ENCODE measurements at places on chromosomes 6 and 20.

GRCh38 chr20:62980970-62981369 is 25.8 kb downstream of the BHLHE23 start:
- DNase-seq = no peak

- DNase-seq = no peak
Measured at GRCh38 chr6:90893400-90893799, 306.5 kb upstream of the MAP3K7 start.

- peak; percentile 43 for DNase-seq
Measured at GRCh38 chr6:129748212-129748900, 38.4 kb upstream of the ARHGAP18 start.

DNA sequence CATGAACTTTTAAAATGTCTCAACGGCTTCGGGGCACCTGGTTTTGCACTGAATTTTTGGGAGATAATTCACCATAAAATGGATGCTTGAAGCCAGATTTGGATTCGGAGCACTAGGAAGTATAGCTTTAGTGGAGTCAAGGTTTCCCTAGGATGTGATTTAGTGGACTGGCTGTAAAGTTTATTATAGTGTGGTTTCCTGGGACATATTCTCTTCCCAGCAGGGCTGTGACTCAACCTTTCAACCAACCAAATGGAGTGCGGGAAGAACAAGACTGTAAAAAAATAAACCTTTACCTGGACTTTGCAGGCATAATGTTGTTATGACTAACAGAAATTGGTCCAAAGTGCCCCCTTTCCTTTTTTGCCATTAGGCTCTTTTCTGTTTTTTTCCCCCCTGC is 327.4 kb upstream of the MAN1A1 start:
- DNase-seq = no peak

DNA sequence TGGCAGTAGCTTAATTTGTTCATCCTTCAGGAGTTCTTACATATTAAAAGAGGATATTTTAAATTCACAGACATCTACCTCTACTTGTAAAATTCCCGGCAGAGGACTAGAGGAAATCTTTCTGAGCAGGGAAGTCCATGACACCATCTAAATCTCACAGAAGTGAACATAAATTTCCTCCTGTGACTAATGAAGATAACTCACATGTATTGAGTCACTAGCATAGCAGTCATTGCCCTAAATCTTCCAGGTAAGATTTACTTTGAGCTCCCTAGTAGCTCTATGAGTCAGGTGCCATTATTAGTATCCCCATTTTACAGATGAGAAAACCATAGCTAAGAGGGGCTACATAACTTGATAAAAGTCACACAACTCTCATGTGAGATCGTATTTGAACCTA is 1058.6 kb upstream of the FLRT3 start:
- DNase-seq = no peak

GRCh38 chr6:159056899-159057298 is 12.1 kb upstream of the TAGAP start:
- DNase-seq = no peak

DNA sequence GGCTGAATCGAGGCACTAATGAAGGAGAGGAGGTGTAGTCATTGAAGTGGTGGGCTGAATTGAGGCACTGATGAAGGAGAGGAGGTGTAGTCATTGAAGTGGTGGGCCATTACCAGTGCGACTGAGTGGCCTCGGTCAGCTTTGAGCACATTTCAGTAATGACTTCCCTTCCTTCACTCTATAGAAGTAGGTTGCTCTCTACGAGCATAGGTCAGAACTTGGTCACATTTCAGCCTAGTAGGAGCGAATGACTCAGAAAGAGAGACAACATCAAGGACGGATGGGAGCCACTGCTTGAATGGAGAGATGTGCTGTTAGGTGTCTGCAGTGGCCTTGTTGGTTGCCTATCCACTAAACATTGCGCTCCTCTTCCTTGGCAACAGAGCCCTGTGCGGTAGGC is 39.5 kb downstream of the ZDHHC14 start:
- DNase-seq = no peak

- no peak for DNase-seq
Measured at GRCh38 chr6:73121421-73121993, 103.8 kb downstream of the KHDC1L start.

GRCh38 chr6:147595961-147596360 is 87.5 kb downstream of the SAMD5 start:
- DNase-seq = no peak

GRCh38 chr6:166415306-166415705 is 32.6 kb upstream of the MPC1 start:
- no peak for DNase-seq

DNA sequence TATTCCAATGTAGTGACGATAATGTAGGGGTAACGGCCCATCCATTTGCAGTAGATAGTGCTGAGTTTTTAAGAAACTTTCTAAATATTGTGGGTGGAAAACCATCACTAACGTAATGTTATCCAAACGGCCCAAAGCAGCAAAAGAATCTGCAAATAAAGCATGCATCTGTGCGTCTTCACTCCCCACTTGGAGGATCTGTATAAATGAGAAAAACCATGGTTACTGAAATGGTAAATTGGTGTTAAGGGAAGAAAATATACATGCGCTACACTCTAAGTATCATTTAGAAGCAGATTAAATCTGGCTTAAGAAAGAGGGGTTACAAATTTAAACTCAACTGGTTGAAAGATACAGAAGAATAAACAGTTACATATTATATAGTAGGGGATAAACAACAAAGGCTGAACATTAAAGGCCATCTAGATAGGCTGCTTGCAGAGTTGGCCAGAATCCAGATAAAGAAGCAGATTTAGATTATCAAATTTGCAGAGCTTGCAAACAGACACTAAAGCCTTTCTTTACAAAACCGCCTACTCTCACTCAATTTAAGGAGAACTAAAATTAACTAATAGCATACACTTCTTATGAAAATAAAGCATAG is 93.3 kb downstream of the SESN1 start:
- DNase-seq = no peak

- no peak for DNase-seq
Measured at GRCh38 chr20:49356676-49357075, 78.8 kb upstream of the ZNFX1 start.

DNA sequence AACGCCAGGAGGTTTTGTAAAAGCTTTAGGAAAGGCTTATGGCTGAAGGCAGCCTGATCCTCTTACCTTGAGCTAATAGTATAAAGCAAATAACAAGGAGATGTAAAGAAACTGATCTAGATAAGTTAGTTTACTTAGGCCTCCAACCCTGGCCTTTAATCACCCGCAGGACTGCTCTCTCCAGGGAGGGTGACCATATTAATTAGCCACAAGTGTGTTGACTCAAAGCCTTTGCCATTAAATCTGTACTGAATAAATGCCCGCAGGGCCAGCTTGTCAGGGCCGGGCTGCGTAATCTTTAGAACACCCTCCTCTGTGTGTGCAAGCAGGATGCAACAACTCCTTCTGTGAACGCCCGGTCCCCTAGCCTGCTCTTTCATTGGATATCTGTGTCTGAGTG is 6.1 kb upstream of the PRSS16 start:
- DNase-seq = no peak

- DNase-seq = no peak
Measured at GRCh38 chr20:49814057-49814694, 1.5 kb downstream of the SLC9A8 start.

GRCh38 chr6:121540210-121540609 is 104.8 kb downstream of the GJA1 start:
- no peak for DNase-seq

GRCh38 chr6:16162003-16162402 is 33.1 kb downstream of the MYLIP start:
- DNase-seq = no peak

DNA sequence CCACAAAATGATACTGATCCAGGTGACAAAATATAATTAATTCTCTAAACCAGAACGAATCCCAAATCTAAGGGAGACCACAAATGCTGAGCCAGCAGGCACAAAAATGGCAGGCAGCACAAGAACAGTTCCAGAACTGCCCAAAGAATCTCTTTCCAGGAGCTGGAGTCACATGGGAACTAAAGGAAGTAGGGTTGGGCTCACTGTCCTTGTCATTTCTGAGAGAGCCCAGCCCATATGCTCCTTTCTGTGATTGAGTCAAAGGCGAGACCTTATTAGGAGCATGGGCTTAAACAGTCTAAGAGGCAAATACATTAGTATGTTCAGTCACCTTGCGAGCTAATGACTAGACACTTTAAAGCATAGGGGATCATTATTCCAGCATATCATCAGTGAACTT is 327.6 kb upstream of the ARID1B start:
- DNase-seq = no peak

- DNase-seq = no peak
Measured at GRCh38 chr6:49730251-49730650, 13.9 kb downstream of the CRISP3 start.

GRCh38 chr6:56172144-56172543 is 75.2 kb downstream of the COL21A1 start:
- DNase-seq = no peak

DNA sequence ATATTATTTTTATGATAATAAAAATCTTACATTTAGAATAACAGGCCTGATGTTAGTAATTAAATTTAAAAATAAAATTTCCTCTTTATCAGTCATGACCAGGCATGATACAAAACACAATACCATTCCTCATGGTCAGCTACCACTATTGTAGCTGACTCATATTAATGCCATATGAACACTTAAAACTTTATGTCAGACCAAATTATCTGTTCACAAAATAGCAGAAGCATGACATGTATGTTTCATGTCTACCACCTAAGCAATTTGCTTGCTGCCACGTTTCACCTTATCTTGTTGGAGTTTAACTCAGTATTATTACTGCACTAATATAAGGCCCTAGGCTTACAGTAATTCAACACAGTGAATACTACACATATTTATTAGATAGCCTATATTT is 65.7 kb downstream of the HTR1B start:
- no peak for DNase-seq

- DNase-seq = no peak
Measured at GRCh38 chr20:17771206-17772004, 71.6 kb downstream of the BANF2 start.

DNA sequence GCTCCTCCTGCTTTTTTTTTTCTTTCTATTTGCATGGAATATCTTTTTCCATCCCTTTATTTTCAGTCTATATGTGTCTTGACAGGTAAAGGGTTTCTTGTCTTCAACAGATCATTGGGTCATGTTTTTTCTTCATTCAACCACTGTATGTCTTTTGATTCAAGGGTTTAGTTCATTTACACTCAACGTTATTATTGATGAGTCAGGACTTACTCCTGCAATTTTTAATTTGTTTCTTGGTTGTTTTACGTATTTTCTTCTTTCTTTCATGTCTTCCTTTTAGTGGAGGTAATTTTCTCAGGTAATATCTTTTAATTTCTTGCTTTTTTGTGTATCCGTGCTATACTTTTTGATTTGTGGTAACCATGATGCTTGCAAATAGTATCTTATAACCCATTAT is 429.1 kb upstream of the HTR1E start:
- DNase-seq = no peak
